Kidney (tissue), 22 donors: ENCODE measurements at places on chromosomes 1 and 21.

DNA sequence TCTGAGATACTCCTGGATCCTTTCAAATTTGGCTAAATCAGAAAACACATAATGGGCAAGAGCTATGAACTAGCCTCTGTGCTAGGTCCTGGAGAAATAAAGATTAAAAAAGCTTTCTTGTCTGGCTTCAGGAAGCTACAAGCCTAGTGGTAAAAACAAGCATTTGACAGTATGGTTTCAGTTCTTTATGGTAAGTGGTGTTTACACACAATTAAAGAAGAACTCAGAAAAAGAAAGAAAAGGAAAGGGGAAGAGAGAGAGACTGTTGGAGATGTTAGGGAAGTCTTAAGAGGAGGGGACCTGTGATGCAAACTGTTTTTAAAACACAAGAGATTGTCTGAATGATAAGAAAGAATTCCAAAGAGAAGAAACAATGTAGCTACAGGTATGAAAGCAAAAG, 1.8 kb downstream of the OR10J1 start:
- no peak for DNase-seq

DNA sequence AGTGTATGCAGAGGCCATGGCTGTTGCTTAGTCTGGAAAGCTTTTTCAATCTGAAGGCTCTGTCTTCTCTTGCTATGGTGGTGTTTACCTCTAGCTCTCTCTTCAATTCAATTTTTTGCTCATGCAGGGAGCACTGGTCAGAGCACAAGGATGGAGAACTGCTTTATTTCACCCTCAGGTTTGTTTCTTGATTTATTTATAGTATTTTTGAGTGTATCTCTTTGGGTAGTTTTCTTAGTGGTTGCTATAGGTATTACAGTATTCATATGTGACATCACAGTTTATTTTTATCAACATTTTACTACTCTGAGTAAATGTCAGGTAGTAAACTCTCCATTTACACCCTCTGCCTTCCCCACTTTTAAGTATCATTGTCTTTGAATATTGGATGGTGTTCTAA, 147.9 kb downstream of the RASAL2 start:
- no peak for DNase-seq

- DNase-seq, result peak; percentile 67
These were observed at the start of gene RGS4 for GRCh38 chr1:163069142-163069541. Gene RGS4, plus strand, starts transcription at chr1:163069361. Its CDS starts 124 bp downstream, at chr1:163069485.

DNA sequence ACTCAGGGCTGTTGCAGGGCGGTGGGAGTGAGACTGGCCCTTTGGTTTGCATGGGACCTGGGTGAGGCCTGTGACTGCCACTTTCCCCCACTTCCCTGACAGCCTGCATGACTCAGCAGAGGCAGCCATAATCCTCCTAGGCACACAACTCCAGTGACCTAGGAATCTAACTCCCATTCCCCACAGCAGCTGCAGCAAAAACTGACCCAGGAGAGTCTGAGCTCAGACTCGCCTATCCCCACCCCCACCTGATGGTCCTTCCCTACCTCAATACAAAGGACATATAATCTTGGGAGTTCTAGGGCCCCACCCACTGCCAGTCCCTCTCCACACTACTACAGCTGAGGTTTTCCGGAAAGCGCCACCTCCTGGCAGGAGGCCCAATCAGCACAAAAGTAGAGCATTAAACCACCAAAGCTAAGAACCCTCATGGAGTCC, 26.7 kb downstream of the NDC1 start:
- DNase-seq, result no peak

DNA sequence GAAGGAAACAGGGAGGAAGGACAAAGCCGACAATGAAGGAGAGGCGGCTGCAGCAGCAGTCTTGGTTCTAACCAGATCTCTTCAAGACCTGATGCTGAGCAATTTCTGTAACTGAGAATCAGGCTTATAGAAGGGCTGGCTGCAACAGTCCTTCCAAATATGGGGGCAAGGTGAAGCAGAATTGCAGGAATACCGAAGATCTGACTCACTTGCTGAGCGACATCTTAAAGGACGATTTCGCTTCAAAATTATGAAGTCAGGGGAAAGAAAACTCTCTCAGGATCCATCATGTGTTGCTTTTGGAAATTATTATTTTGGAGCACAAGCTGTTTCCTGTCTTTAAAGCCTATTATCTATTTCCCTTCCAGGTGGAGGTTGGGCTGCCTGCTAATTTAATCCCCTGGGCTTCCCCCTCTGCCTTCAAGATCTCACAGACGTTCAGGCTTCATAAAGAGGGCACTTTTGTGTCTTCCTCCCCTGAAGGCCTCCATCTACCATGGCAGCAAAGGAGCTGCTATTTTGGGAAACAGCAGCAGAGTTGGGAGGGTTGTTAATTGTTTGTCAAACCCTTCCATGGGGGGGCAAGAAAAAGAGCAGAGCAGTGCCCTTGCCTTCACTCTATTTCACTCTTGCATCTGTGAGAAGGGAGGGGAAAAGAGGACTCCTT, 10.8 kb upstream of the IER5 start:
- no peak for DNase-seq
